NCI-H748 treated with DMSO at 0.1 percent for 48 hours (cell line): ENCODE measurements at places on chromosomes 1 and 21.

DNA sequence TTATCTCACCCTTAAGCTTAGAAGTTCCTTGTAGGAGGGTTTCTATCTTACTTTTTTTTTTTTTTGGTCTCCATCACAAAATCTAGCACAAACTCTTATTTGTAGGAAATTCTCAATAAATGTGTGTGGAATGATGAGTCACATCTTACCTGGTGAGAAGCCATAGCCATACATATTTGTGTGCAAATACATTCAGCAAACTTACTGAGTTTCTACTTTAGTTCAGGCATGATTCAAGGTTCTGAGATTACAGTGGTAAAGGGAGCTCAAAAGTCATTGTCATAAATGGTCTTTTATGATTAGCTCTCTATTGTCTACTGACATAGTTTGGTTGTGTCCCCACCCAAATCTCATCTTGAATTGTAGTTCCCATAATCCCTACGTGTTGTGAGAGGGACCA lies 193.1 kb upstream of the UBE2U start:
- no peak for DNase-seq

GRCh38 chr21:14550135-14550534 lies 4.0 kb upstream of the SAMSN1 start:
- DNase-seq = no peak

DNA sequence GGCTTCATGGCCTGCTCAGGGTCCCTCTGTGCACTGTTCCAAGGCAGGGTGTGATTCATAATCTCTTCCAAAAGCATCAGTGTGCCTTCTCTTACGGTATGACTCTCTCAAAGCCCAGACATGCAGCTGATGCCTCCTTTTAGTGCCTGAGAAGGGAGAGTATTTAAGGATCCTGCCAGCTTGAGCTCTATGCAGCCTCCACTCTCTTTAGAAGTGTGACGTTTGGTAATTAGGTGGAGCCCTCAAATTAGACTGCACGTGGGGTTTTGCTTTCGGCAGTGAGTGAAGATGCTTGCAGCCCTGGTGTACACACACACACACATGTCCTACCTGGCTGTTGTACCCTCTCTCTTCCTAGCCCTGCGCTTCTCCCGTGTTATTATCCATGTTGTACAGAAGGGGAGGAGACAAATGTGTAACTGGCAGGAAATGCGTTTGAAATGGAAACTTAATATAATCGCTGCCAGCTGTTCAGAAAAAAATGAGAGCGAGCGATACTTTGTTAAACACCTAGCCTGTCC lies 2.6 kb upstream of the C1orf174 start:
- no peak for DNase-seq

GRCh38 chr1:74771913-74772515 lies 39.1 kb downstream of the TYW3 start:
- peak; percentile 58 for DNase-seq

DNA sequence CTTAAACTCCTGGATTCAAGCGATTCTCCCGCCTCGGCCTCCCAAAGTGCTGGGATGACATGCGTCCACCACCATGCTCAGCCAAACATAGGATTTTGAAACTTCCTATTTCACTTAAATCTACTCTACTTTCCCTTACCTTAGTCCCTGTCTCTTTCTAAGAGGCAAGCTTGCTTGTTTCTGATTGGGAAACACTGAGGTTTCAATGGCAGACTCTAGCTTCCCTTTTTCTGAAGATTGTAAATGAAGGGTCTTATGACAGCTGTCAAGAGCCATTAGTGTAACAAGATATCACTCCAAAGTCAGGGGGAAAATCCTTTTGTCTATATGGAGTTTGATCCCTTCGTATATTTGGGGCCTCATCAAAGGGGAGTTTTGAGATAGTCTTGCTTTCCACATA lies 23.5 kb upstream of the LMO4 start:
- no peak for DNase-seq

- no peak for DNase-seq
These were observed 204.1 kb downstream of the FMN2 start for GRCh38 chr1:240295811-240296210.

GRCh38 chr1:95829556-95829955 lies 595.5 kb downstream of the RWDD3 start:
- no peak for DNase-seq

GRCh38 chr1:217014066-217014465 lies 290.8 kb upstream of the ESRRG start:
- DNase-seq = peak; percentile 16

DNA sequence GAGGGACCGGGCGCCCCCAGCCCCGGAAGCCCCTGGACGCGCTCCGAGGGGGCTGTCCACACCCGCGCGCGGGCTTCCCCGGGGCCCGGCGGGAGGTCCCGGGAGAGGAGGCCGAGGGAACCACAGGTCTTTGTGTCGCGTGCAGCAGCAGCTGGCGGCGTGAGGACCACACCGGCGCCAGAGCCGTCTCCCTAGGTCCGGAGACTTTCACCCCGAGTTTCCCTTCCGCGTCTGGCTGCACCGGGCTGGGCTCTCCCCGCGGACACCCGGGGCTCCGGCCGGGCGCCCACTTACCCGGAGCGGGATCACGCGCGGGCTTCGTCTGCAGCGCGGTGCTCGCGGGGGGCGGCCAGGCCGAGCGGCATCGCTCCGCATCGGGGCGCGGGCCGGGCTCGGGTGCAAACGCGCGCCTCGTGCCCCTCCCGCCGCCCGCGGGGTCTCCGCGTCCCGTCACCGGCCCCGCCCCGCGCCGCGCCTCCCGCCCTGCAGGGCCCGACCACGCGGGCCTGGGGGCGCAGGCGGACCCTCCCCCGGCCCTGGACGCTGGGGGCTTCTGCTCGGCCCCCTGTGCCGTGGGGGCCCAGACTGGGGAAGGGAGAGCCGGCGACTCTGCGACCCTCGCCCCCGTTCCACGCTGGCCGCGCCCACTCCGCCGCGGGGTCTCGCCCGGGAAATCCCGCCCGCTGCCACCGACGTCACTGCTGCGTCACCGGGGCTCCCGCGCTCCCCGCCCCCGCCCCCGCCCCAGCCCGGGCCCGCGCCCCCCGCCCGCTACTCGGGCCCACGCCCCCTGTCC lies at the start of gene GNG4:
Gene GNG4 (minus strand): TSS at position 417 of the 796 bp plus-strand sequence. CDS start 65,946 bp downstream, outside the sequence.
- DNase-seq = peak; percentile 33

DNA sequence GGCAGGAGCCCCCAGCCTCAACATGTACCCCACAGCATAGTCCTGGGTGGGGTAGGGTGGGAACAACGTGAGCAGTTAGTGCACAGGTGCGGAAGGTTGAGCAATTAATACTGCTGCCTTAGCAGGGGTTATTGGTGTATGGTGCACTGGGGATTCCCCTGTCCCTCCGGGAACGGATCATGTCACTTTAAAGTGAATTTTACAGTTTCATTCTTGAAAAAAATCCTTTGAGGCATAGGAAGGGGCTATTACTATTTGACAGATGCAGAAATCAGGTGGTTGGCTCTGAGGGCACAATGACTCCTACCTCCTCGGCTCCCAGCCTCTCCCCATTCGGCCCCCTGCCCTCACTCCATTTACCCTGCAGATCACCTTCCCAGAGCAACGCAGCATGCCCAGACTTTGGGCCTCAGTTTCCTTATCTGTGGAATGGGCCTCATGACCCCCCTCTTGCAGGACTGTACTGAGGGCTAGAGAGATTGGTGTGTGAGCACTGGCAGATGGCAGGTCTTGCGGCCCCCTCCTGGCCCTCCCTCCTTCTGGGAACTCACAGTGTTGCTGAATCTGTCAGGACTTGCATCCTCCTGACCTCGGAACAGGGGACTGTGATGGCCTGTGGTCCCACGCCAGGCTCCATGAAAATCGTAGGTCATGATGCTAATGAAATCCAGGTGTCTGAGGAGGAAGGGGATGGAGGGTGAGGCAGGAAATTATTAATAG lies 5.1 kb upstream of the MYBPH start:
- DNase-seq = no peak

DNA sequence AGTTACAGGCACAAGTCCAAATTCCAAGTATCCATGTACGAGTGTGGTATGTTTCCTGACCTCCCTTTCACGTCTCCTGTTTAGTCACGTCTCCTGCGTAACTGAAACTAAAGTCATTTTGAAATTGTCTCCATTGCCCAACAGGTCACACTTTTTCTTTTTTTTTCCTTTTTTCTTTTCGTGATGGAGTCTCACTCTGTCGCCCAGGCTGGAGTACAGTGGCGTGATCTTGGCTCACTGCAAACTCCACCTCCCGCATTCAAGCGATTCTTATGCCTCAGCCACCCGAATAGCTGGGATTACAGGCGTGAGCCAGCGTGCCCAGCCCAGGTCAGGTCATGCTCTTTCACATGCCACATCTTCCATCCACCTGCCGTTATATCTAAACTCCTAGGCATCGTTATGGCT lies 38.2 kb downstream of the L1TD1 start:
- DNase-seq = no peak

GRCh38 chr1:202110977-202111376 lies 11.7 kb upstream of the GPR37L1 start:
- DNase-seq = no peak
